ENCODE measurements at places on chromosomes 12 and 14.

- H3K27me3 ChIP-seq: peaks cover 2% of the 10 kb centered on the region
- no peak overlapping the region for H3K4me3 ChIP-seq
- no peaks in the 10 kb centered on the region for H3K36me3 ChIP-seq
- H3K4me1 ChIP-seq: no peaks in the 10 kb centered on the region
- no peak for DNase-seq
- no peak overlapping the region for H3K27ac ChIP-seq
Measured at GRCh38 chr14:68544081-68544892, 248.6 kb downstream of the ZFP36L1 start.

DNA sequence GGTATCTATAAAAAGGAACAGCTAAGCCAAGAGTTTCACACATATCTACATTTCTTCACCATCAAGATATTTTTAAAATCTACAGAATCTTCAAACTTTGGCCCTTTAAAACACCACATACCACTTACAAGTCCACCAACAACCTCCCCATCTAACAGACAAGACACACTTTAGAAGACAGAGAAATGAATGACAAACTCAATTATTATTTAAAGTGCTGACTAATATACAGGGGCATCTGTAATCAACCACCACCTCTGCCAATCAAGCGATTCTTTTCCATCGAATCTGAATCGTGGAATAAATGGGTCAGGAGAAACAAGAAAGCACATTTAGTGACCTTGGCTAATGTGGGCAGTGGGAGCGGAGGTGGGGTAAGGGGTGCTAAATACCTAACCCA is 7.7 kb downstream of the SETD3 start:
- no peak overlapping the region for H3K4me3 ChIP-seq
- H3K36me3 ChIP-seq: no peaks in the 10 kb centered on the region
- H3K27ac ChIP-seq: no peak overlapping the region
- peaks cover 10% of the 10 kb centered on the region for H3K4me1 ChIP-seq

- no peak overlapping the region for H3K27ac ChIP-seq
- peak; percentile 30 for DNase-seq
- H3K36me3 ChIP-seq: peaks cover 3% of the 10 kb centered on the region
- peak overlapping the region; percentile 79 for H3K4me3 ChIP-seq
Measured at GRCh38 chr12:19130224-19131024, 891 bp downstream of the PLEKHA5 start.

- H3K4me1 ChIP-seq: peaks cover 4% of the 10 kb centered on the region
- no peak overlapping the region for H3K4me3 ChIP-seq
- peak; percentile 59 for DNase-seq
- no peaks in the 10 kb centered on the region for H3K36me3 ChIP-seq
- H3K27ac ChIP-seq: no peak overlapping the region
Measured at GRCh38 chr14:59028476-59029202, 159.8 kb upstream of the DAAM1 start.

- H3K27me3 ChIP-seq: no peaks in the 10 kb centered on the region
- DNase-seq: no peak
Measured at GRCh38 chr12:84497819-84498218, 414.8 kb downstream of the SLC6A15 start.

- peaks cover 18% of the 10 kb centered on the region for H3K4me1 ChIP-seq
- DNase-seq: no peak
- no peaks in the 10 kb centered on the region for H3K36me3 ChIP-seq
- no peak overlapping the region for H3K4me3 ChIP-seq
Measured at GRCh38 chr12:52692254-52692653, 11.1 kb downstream of the KRT77 start.

DNA sequence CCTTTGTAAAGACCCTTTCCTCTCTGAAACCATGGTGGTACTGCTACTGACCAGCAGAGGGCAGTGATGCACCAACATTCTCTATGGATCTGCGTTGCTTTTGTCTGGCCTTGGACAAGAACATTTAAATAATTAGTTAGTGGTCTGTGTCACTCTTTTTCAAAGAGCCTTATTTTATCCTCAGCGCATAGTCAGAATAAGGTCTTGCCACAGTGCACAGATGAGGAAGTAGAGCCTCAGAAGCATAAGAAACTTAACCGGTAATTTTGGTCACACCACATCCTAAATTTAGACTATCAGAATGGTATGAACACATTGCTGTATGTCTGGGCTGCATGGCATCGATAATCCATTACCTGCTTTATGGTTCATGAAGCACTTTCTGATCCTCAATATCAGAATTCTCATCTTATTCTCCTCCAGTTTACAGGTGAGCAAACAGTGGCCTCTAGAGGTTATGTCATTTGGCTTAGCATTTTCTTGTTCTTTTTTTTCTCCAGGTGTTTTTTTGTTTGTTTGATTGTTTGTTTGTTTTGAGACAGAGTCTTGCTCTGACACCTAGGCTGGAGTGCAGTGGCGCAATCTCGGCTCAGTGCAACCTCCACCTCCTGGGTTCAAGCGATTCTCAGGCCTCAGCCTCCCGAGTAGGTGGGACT is 23.7 kb upstream of the IFT81 start:
- H3K36me3 ChIP-seq: no peaks in the 10 kb centered on the region
- H3K4me1 ChIP-seq: peaks cover 13% of the 10 kb centered on the region
- H3K4me3 ChIP-seq: no peak overlapping the region
- peaks cover 18% of the 10 kb centered on the region for H3K27me3 ChIP-seq

GRCh38 chr12:61018571-61018970 is 1241.6 kb upstream of the USP15 start:
- no peaks in the 10 kb centered on the region for H3K36me3 ChIP-seq
- H3K4me1 ChIP-seq: no peaks in the 10 kb centered on the region
- H3K27ac ChIP-seq: no peak overlapping the region

- H3K4me1 ChIP-seq: peaks cover 4% of the 10 kb centered on the region
- no peaks in the 10 kb centered on the region for H3K36me3 ChIP-seq
- no peak for DNase-seq
- H3K4me3 ChIP-seq: no peak overlapping the region
- no peak overlapping the region for H3K27ac ChIP-seq
- no peaks in the 10 kb centered on the region for H3K27me3 ChIP-seq
Measured at GRCh38 chr12:41521872-41522379, 333.8 kb downstream of the PDZRN4 start.

DNA sequence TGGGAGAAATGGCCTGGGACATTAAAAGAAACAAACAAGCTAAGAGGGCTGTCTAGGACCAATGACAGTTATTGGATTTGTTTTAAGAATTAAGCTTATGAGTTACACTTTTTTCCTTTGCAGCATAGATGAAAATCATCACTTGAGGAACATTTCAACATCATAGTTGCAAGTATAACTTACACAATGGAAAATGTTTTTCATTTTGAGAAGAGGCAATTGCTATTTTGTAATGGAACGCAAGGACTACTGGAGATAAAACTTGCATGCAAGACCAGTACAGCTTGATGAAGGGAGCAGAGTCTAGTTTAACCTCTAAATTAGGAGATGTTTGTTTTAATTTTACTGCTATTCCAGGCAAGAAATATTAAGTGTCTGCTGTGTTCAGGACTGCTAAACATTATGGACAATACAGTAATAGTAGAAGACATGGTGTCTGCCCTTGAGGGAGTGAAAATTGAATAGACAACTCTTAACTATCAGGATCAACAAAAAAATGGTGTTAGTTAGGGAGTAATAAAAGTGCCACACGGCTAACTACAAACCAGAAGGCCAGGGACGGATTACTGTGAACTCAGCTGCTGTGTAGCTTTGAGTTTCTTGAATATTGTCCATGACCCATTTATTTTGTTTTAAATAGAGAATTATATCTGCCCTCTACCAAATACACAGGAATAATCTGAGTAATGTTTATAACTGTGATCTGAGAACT is 374.5 kb downstream of the RAD51B start:
- H3K27ac ChIP-seq: no peak overlapping the region
- H3K4me3 ChIP-seq: no peak overlapping the region
- no peak for DNase-seq
- no peaks in the 10 kb centered on the region for H3K36me3 ChIP-seq
- peaks cover 4% of the 10 kb centered on the region for H3K4me1 ChIP-seq

DNA sequence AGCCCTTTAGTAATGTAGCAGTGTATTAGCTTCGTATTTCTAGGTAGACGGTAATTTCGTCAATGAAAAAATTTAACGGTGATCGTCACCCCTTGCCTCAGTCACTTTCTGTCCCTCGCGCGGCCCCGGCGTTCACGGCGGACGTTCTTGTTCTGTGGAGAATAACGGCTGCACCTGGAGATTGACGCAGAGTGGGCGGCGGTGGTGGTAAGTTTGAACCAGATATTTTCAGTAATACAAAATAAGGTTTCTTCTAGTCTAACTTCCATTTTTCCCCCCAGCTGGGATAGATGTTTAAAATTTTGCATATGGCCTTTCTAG is 341 bp downstream of the ZNF10 start:
- no peaks in the 10 kb centered on the region for H3K27me3 ChIP-seq
- H3K4me1 ChIP-seq: peaks cover 24% of the 10 kb centered on the region
- H3K27ac ChIP-seq: peak overlapping the region; percentile 100
- peak; percentile 66 for DNase-seq
- H3K4me3 ChIP-seq: peak overlapping the region; percentile 96
- peaks cover 62% of the 10 kb centered on the region for H3K36me3 ChIP-seq

DNA sequence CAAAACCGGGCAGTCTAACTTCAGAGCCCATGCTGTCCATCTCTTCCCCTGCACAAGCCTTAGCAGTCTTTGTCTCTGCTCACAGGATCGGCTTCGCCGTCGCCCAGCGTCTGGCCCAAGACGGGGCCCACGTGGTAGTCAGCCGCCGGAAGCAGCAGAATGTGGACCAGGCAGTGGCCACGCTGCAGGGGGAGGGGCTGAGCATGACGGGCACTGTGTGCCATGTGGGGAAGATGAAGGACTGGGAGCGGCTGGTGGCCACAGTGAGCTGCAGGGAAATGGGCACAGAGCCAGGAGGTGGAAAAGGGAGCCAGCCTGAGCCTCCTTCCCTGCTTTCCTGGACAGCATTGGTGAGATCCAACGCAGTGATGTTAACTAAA is 14.2 kb upstream of the CARMIL3 start:
- H3K27me3 ChIP-seq: peaks cover 30% of the 10 kb centered on the region
- H3K27ac ChIP-seq: no peak overlapping the region
- H3K4me3 ChIP-seq: no peak overlapping the region
- no peak for DNase-seq
- no peaks in the 10 kb centered on the region for H3K36me3 ChIP-seq
- H3K4me1 ChIP-seq: peaks cover 11% of the 10 kb centered on the region

- peaks cover 12% of the 10 kb centered on the region for H3K36me3 ChIP-seq
- DNase-seq: no peak
- H3K27me3 ChIP-seq: no peaks in the 10 kb centered on the region
- H3K4me1 ChIP-seq: peaks cover 27% of the 10 kb centered on the region
- H3K4me3 ChIP-seq: no peak overlapping the region
Measured at GRCh38 chr14:32083789-32084188, 6.7 kb downstream of the ARHGAP5 start.

DNA sequence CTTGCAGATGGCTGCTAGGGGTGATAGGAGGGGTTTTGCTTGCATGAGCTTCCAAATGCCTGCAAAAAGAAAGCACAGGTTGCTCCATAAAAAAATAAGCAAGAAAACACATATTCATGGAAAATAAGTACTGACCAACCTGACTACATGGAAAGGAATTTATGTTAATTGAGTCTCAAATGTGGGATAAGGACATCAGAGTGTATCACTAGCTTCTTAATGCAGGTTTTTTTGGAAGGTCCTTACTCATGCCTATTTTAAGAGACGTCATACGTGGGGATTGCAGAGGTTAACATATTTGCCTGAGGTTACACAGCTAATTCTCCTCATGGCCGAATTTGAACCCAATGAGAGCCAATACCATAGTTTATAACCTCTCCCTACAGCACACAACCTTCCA is 116.2 kb downstream of the ASCL1 start:
- H3K4me1 ChIP-seq: no peaks in the 10 kb centered on the region
- no peak overlapping the region for H3K4me3 ChIP-seq
- H3K27ac ChIP-seq: no peak overlapping the region
- H3K36me3 ChIP-seq: no peaks in the 10 kb centered on the region
- DNase-seq: no peak

- H3K4me1 ChIP-seq: peaks cover 2% of the 10 kb centered on the region
- H3K27ac ChIP-seq: no peak overlapping the region
- H3K36me3 ChIP-seq: no peaks in the 10 kb centered on the region
- H3K27me3 ChIP-seq: peaks cover 66% of the 10 kb centered on the region
- no peak for DNase-seq
Measured at GRCh38 chr14:56794557-56795283, 15.6 kb downstream of the OTX2 start.

DNA sequence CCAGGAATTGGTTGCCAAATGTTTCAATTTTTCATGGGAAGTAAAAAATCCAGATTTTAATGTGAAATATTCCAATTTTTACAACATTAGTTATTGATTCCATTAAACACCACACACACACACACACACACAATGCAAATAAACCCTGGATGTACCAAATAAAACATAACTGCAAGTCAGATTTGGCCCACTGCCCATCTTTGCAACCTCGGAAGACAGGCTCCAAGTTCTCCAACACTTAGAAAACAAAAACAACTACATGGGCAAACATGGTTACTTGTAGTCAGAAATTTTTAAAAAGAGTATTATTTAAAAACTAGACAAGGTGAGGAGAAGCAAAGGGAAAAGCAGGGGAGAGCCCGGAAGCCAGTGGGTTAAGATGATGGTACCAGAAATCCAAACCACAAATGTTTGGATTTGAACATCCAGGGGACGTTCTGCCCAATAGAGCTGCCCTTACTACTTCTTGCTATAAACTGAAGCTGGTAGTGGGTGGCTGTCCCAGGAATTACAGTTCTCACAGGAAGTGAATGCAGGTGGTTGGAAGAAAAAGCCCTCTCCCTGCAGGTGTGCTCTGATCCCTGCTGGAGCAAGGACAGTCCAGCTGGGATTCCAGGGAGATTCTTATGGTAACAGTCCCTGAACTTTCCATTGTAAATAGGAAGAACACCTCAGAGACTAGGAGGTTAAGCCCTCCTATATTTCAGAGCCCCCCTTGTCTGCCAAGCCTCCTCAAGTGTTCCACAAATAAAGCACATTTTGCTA is 111.7 kb downstream of the SLC25A21 start:
- H3K4me1 ChIP-seq: no peaks in the 10 kb centered on the region
- no peak overlapping the region for H3K27ac ChIP-seq
- H3K27me3 ChIP-seq: no peaks in the 10 kb centered on the region
- DNase-seq: no peak
- H3K4me3 ChIP-seq: no peak overlapping the region

GRCh38 chr12:7661741-7662140 is 4.0 kb downstream of the APOBEC1 start:
- no peaks in the 10 kb centered on the region for H3K36me3 ChIP-seq
- H3K4me3 ChIP-seq: no peak overlapping the region
- no peak overlapping the region for H3K27ac ChIP-seq
- DNase-seq: no peak
- no peaks in the 10 kb centered on the region for H3K4me1 ChIP-seq
